CD8-positive, alpha-beta memory T cell (primary cell): ENCODE measurements at places on chromosomes 11 and 22.

DNA sequence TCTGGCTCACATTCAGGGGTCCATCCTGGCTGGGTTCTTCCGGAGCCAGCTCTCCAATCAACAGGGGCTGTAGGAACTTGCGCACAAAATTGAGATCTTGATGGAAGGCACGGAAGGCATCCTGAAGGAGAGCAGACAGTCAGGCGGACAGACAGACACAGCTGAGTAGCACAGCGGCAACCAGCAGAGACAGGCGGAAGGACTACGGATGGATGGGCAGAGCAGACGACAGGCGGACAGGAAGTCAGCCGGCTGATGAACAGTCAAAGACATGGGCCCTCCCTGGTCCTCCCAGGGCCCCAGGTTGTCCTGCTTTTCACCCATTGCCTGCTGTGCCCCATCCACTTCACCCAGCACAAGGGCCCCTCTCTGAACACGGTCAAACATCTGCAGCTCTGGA is 11.3 kb downstream of the FADS3 start:
- DNase-seq, result no peak

GRCh38 chr11:78933350-78933749 is 358.7 kb upstream of the NARS2 start:
- no peak for DNase-seq

- no peak for DNase-seq
These were observed 52.9 kb downstream of the NCAPD3 start for GRCh38 chr11:134170919-134171281.

GRCh38 chr11:113907152-113907551 is 2.6 kb downstream of the HTR3B start:
- no peak for DNase-seq

- DNase-seq, result peak; percentile 28
These were observed 536 bp downstream of the YWHAH start for GRCh38 chr22:31944700-31945442.

- no peak for DNase-seq
These were observed 6.0 kb upstream of the OR10A2 start for GRCh38 chr11:6856871-6857270.

- DNase-seq, result no peak
These were observed 21.5 kb upstream of the CECR2 start for GRCh38 chr22:17347724-17348123.

GRCh38 chr11:329886-330253 is 9.2 kb upstream of the IFITM3 start:
- no peak for DNase-seq

GRCh38 chr22:44765571-44766285 is 13.4 kb downstream of the ARHGAP8 start:
- no peak for DNase-seq

DNA sequence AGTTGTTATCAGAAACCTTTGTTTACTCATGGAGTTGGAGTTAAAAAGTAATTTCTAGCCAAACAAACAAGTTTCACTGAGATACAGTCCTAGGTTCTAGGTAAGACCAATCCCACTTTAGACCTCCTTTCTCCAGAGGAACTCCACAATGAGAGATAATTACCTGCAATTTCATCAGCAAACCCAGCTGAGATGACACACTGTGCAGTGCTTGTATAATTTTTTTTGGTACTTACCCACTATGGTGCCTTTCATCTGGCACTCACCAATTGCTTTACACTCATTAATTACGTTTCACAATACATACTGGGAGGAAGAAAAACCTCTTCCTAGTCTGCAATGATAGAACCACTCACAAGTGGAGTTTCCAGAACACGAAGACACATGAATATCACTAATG is 1.8 kb upstream of the MUC15 start:
- DNase-seq, result no peak

DNA sequence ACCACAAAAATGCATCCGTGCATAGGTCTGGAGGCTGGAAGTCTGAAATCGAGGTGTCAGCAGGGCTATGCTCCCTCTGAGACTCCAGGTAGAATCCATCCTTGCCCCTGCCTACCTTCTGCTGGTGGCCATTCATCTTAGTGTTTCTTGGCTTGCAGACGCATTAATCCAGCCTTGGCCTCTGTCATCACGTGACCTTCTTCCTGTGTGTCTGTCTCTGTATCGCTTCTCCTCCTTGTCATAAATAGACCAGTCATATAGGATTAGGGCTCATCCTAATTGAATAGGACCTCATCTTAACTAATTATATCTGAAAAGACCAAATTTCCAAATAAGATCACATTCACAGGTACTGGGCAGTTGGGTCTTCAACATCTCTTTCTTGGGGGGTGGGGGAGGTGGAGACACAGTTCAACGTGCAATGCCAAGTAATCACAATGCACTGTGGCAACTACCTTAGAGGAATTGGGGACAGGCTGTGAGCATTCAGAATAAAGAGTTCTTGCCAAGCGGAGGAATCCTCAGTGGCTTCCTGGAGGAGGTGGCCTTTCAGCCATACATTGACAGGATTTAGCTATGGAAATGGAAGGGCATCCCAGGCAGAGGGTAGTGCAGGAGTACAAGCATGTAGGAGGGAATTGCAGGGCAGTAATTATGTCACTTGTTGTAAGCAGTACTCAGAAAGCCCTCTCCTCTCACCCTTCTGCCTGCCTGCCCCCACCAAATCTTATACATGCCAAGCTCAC is 96.2 kb upstream of the SYT13 start:
- DNase-seq, result no peak

GRCh38 chr11:118379497-118379896 is 20.1 kb downstream of the UBE4A start:
- DNase-seq, result no peak

DNA sequence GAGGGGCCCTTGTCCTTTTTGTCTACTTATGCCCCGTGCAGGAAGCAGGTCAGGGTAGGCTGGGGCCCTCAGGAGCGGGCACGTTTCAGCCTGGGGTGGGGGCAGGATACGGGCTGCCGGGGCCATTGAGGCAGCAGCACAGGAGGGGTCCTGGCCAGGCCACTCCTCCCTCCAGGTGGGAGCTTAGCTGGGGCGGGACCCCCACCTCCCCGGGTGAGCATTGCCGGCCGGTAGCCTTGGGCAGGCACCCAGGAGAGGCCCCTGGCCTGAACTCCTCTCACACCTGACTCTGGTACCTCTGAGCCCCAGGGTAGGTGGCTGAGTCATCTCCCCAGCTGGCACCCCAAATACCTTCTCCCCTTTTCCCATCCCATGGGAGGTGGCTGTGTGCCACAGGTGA is 5.0 kb upstream of the MUC6 start:
- DNase-seq, result no peak

DNA sequence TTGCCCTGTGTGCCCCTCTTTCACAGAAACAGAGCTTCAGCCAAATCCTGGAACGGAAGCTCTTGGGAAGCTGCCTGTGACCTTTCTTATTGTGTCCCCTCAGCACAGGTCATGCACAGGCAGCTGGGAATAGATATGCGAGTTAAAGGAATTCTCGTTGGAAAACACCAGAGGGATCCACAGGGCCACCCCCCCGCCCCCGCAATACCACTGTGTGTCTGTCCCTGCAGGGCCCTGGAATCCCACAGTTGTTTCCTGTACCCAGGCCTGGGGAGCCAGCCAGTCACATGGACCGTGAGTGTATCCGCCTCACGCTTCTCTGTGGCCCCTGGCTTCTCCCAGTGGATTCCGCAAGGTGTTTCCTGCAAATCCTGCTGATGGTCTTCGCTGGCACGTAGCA is 29.0 kb downstream of the TIMP3 start:
- no peak for DNase-seq

DNA sequence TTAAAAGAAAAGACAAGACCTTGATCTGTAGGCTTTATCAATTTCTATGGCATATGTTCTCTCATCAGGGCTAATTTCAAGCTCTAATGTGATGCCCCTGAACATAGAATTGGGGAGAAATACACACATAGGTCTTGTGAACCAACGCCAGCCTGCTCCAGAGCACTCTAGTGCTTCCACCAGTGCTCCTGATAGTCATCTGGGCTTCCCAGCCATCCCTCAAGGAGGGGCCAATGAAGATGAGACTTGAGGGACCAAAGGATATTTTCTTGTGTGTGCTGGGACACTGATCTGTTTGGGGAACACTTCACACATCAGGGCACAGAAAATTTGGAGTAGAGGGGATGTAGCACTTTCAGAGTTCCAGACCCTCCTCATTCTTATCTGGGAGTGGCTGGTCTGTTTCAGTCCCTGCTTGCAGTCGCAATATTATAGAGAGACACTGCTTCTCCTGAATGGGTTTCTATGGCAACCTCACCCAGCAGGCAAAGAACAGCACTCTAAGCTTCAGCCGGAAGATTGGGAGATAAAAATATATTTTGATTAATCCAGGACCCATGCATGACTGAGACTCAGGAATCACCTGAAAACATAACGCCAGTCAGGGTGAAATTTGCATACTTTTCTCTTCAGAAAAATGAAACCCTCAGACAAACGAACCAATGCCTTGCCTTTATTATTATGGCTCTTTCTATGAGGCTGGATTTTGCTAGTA is 28.4 kb upstream of the SCN3B start:
- no peak for DNase-seq

GRCh38 chr22:35065796-35066218 is at the start of gene ISX:
Gene ISX (plus strand): TSS chr22:35066158. CDS start chr22:35067088, 930 bp downstream.
- DNase-seq, result no peak

DNA sequence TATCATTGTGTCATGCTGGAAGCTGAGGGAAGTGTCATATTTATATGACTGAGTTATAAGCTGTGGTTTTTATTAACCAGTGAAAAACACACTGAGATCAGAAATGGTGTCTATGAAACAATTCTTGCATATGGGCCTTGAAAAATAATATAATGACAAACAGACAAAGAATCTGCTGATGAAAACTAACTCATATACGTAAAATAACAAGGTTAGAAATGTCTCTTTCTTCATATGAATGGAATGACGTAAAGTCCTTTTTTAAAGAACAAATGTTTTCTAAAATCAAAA is 48.8 kb upstream of the PHF21B start:
- no peak for DNase-seq

- no peak for DNase-seq
These were observed 11.8 kb upstream of the THY1 start for GRCh38 chr11:119434591-119435330.

DNA sequence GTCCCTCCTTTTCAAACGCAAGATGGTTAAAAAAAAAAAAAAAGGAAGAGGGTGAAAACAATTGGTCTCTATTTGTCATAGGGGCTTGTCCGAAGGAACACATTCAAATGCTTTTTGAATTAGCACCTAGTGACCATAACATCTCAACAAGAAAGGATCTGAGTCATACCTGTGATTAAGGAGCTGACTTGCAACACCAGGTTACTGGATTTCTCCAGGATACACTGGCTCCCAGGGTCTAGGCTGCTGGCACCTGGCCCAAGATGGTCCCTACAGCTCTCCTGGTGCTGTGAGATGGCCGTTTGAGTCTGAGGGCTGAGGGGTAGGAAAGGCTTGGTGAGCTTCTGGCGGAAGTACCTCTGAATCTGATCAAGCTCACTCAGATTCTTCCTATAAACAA is 28.4 kb upstream of the UCP3 start:
- no peak for DNase-seq

GRCh38 chr22:27629908-27630673 is 171.5 kb downstream of the MN1 start:
- DNase-seq, result no peak

DNA sequence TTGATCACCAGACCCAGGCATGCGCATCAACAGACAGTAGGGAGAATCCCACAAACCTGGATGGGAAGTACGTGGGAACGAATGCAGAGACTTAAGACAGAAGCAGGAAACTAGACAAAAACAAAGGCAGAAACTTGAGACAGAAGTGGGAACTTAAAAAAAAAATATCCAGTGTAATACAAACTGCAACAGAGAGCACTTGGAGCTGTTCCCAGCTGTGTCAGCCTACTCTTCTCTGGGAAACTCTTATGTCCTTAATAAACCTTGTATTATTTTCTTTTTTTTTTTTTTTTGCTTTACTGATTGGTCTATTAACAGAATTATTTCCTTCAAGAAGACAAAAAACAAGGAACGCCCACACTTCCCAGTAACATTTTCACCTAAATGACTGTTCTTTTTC is 1818.1 kb upstream of the RAG2 start:
- no peak for DNase-seq

DNA sequence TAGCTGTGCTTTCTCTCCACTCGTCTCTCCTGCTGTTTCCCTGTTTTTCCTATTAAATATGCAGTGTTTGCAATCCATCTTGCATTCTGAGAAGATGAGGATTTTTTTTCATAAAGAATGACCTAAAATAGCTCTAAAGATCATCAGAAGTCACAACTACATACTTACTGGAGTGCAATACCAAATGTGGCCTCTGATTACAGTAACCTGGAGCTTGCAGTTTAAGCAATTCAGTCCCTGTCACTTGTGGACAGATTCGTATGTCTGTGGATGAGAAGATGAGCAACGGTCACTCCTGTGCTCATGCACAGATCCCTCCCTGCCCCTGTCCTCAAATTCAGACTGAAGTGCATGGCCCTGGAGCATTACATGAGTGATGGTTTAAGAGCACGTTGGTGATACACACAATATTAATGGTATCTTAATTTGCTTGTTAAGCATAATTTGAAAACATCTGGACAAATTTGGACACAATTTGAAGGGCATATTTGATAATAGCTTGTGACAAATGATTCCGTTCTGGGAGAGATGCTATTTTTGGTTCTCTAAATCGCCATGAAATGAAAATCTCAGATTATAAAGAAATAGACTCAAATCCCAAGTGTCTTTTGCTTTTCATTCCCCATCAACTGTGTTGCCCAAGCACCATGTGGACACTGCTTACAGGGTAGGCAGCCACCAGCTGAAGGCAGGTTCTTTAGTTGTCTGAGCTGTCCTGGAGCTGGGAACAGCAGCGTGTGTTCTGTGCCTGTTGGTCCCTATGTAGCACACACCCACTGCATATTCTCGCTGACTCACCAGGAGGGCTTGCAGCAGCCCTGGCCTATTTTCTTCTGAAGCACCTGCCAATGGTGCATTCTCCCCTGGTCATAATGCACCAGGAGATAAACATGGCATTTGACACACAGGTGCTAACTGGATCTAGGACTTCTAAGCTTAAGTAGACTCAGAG is 32.6 kb upstream of the PRAME start:
- no peak for DNase-seq

- DNase-seq, result peak; percentile 18
These were observed 39.1 kb downstream of the MMP27 start for GRCh38 chr11:102666331-102666957.
